Osteocyte (in vitro differentiated cells): ENCODE measurements at places on chromosomes 16 and 17. TPM values are rescaled to one million over a fixed set of nuclear protein-coding genes. Genes with fewer than 3 reads are reported as not detected.

The ABCA8 gene
- 34.1 and 37.0 TPM in 2 replicates for total RNA-seq

The ERAL1 gene
- 38.3 and 38.5 TPM in 2 replicates for total RNA-seq

- DNase-seq = peak; percentile 4
Observed at GRCh38 chr16:66199189-66199588, 167.3 kb upstream of the CDH5 start.

DNA sequence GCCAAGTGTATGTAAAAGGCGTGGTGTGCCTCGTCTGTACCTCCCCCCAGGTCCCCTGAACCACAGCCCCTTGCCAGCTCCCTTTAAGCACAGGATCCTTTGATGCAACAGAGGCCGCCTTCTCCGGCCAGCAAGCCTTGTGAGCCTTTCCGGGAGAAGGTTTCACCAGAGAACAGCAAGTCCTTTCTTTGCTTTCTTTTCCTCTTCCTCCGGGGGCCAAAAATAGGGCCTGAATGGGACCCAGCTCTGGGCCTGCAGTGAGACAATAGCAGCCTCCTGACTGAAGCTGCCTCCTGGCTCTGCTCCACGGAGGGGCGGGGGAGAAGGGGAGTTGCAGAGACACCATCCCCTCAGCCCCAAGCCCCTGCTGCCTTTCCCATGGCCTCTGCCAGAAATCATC, 9.0 kb downstream of the ADGRG1 start:
- no peak for DNase-seq

DNA sequence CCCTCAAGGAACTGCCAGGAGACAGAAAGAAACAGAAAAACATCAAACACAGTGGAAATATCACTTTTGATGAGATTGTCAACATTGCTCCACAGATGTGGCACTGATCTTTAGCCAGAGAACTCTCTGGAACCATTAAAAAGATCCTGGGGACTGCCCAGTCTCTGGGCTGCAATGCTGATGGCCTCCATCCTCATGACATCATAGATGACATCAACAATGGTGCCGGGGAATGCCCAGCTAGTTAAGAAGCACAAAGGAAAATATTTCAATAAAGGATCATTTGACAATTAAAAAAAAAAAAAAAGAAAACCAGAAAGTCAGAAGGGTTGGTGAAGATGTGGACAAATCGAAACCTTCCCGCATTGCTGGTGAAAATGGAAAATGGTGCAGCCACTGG, 14.9 kb upstream of the CHMP6 start:
- DNase-seq = no peak
